GM23338 (cell line): ENCODE measurements at places on chromosomes 1 and 21.
A peak's percentile ranks its signal among the peaks of the same experiment; 100 is the strongest.

GRCh38 chr1:97767381-97767780, 153.5 kb downstream of the DPYD start:
- no peak for DNase-seq

DNA sequence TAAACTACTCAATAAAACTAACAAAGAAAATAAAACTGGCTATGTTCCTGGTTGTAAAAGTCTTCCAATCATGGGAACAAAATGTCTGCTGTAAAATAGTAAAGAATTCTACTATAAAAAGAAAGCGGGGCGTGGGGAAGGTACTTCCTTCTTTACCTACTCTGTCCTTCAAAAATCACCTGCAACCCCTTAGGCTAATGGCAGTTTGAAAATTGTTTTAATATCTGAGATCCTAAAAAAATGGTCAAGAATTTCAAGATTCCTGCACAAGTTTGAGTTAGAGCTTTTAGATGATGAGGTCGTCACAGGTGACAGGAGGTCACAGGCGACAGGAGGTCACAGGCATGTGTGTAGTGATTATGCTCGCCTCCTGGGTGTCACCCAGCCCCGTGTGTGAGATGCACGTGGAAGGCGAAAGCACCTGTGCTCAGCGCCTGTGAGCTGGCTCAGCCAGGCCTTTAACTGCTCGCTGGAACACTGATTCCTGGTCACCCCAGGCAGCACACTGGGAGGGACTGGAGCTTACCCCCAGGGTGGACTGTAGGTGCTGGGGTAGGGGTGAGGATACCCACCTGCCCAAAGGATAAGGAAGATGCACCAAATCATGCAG, 18.6 kb upstream of the TMPRSS2 start:
- DNase-seq = no peak

- DNase-seq = peak; percentile 46
These were observed 1.3 kb downstream of the KDM5B start for GRCh38 chr1:202806845-202807450.

DNA sequence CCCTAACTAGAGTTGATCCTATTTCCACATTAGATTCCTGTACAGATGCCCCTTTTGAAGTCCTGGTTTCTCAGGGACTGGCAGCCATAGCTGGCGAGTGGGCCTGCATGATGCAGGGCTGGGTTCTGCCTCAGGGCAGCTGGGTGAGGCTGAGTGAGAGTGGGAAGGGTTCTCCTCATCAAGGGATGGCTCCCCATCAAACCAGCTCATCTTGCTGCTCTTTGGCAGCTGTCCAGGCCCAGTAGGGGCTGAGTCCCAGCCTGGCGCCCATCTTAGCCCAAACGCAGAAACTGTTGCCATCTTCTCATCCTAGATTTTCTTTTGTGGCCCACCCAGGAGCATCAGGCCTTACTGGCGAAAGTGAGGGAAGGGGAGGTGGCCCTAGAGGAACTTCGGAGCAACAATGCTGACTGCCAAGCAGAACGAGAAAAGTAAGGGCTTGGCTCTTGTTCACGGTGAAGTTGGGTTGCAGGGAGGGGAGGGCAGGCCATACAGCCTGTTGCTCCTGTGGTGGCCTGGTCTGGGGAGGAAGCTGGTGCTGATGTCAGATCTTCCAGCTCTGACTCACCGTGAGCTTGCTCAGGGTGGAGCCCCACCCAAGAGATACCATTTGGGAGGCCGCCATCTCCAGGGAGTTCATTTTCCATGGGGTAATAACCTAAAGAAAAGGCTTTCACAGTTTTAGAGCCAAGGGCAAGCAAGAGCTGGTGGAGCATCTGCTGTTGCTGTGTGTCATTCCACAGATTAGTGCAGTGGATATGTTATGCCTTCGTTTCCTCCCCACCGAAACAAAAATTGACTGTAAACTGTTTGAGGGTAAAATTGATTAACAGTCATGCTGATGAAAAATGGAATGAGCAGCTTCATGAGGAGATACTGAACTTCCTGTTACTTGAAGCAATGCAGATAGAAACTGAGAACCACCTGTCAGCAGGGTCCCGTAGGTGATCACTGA, 34.7 kb downstream of the TUFT1 start:
- DNase-seq = no peak

DNA sequence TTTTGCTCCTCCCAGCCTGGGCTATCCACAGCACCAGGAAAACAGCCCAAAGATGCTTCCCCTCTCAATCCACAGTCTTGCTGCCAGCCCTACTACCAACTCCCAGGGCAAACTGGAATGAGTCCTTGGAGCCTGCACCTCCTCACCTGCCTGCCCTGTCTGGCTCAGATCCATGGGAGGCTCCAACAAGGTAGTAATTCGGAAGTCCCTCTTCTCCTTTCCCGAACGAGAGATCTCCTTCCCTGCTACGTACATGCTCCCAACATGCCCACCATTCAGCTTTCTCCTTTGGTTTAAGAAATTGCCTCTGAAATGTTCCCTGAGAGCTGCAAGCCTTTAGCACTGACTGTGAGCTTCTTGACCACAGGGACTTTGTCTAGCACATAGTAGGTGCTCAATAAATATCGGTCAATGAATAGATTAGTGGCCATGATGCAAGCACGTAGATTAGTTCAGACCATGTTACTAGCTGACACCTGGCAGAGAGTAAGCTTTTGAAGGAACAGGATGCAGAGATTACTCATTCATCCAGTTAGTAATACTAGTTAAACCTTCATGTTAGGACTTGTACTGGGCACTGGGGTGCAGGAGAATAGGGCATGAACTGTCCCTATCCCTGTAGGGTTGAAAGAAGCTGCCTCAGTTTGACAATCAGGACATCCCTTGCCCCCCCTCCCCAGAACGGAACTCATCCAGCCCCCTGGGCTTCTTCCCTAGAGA, 80.1 kb downstream of the DISP3 start:
- DNase-seq = no peak

GRCh38 chr1:115654663-115655305, 13.0 kb downstream of the VANGL1 start:
- DNase-seq = peak; percentile 51

DNA sequence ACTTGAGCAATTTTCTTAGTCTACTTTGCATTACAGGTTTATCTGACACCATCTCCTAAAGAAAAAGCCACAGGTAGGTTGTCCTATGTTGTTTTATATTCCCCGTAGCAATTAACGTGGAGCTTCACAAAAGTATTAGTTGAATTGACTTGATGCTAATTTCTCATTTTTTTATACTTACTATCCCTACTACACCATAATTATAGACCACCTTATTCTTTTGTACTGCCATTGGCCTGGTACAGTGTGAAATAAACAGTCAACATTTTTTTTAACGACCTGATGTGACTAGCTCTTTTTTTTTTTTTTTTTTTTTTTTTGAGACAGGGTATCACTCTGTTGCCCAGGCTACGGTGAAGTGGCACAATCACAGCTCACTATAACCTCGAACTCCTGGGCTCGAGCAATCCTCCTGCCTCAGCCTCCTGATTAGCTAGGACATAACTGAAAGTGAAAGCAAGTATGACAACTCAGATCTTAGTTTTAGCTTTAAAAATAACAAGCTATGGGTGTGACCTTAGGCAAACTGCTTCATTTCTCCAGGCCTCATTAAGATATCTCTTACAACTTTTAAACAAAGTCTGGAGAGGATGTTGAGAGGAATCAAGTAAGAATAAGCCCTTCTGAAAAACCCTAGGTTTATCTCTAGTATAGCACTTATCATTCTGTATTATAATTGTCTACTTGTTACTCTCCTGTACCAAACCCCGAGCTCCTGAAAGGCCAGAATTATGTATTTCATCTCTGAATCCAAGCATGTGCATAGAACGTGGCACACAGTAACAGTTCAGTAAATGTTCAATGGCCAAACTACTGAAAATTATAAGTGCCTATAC, 49.5 kb downstream of the LUZP1 start:
- DNase-seq = no peak

GRCh38 chr1:4062992-4063391, 162.9 kb upstream of the C1orf174 start:
- DNase-seq = no peak

DNA sequence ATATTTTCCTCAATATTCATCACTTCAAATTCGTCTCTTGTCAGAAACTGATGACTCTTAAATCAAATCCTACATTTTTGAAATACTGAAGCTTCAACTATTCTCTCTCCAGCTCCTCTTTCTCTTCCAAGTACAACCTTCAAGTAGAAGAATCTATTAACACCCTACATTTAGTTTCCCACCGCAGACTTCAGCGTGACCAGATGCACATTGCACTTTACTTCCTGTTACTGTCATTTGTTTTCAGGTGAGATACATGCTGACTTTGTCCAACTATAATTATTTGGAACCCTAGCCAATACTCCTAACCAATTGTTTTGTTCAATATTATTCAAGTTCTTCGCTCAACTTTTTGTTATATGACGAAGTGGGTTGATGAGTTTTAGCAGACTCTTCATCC, 116.0 kb downstream of the MRPL39 start:
- no peak for DNase-seq

DNA sequence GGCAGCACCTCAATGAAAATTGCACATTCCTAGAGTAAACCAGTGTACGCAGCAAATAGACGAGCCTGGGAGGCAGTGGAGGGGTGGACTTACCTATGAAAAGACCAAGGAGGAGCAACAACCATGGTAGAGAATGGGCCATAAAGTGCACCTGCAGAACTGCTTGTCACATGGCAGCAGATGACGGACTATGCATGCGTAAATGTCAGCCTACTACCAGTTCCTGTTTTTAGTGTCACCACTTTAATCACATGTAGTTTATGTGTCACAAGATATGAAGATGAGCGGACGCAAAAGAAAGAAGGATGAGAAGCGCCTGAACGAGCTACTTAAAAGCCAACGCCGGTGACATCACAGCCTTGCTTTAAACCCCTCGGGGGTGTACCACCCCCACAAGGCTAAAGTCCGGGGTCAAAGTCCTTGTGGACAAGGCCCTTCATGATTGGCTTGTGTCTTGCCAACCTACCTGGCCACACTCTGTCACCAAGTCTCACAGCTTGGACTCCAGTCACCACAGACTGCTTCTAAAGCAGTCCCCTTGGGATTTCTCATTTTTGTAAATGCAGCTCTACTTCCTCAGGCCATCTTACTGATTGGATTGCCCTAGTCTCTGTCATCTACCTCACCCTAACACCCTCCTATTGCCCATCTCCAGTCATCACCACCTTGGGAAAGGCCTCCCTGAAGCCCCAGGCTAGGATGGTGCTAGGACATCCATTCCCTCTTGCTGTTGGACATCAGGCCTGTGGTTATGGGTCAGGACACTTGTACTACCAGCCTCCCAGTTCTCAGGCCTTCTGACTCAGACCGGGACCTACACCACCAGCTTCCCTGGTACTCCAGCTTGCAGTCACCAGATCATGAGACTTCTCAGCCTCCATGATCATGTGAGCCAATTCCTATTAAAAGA, 6.0 kb upstream of the LY9 start:
- DNase-seq = no peak

- no peak for DNase-seq
These were observed 62.6 kb upstream of the IRF2BP2 start for GRCh38 chr1:234672349-234673135.

- DNase-seq = no peak
These were observed 84.2 kb downstream of the CDC7 start for GRCh38 chr1:91584878-91585277.

DNA sequence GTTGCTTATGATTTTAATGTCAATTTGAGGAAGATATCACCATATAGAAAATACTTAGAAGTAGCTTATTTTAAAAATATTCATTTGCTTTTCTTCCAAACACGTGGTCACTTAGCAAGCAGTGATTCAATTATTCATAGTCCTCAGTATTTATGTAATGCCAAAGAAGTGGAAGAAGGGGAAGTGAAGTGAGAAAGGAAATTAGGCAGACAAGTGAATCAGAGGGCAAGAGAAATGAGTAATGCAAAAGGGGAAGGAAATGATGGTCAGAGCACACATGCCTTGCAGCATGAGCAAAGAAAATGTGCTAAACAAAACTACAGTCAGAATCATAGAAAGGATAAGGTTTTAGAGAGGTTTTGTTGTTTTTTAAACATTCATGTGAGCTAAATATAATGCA, 31.8 kb downstream of the SDCCAG8 start:
- no peak for DNase-seq

DNA sequence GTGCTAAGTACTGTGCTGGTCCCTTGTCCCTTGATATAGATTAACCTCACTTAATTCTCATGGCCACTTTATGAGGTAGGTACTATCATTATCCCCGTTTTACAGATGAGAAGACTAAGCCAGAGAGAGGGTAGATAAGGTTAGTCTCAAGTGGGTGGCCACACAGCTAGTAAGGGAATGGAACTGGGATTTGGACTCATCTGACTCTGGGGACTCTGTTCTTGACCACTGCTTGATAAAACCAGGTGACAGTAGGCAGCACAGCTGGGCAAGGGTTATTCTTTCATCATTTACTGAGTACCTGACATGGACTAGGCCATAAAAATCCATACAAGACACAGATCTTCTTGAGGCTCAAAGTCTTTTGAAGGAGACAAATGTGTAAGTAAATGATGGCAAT, 37.2 kb upstream of the PPP2R5A start:
- no peak for DNase-seq

DNA sequence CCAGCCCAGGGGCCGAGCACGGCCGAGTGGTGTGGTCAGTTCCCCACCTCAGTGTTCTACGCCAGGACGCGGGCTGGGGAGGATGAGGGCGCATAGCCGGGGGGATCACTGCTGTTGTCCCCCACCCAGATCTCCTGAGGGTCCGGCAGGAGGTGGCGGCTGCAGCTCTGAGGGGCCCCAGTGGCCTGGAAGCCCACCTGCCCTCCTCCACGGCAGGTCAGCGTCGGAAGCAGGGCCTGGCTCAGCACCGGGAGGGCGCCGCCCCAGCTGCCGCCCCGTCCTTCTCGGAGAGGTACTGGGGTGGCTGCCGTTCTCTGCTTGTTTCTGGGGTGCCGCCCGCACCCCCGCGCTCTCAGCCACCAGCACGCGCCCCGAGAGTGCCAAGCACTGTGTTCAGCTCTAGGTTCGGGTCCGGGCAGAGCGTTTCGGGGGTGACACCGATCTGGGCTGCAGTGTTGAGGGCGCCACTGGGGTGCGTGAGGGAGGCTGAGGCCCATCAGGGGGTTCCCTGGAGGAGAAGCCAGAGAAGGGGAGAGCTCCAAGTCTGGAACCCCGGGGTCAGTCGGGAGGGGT, 17.4 kb downstream of the SAMD11 start:
- DNase-seq = no peak

DNA sequence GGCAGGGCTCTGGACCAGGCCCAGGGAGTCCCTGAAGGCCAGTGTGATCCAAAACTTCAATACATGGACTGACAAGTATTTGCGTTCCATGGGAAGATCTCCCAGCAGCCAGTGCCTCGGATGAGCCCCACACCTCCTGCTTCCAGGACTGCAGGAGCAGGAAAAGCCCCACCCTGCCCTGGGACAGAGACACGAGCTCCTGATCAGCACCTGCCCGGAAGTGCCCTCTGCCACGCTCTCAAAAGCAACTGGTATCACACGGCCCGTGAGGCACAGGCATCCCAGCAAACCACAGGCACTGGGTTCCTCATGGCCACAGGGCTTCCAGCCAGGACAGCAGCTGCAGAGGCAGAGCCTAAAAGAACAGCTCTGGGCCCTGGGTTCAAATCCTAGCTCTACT, 48.6 kb downstream of the ACOT7 start:
- no peak for DNase-seq
